Mucosa of gallbladder (tissue), 1 donor: ENCODE measurements at places on chromosomes 4 and X.

DNA sequence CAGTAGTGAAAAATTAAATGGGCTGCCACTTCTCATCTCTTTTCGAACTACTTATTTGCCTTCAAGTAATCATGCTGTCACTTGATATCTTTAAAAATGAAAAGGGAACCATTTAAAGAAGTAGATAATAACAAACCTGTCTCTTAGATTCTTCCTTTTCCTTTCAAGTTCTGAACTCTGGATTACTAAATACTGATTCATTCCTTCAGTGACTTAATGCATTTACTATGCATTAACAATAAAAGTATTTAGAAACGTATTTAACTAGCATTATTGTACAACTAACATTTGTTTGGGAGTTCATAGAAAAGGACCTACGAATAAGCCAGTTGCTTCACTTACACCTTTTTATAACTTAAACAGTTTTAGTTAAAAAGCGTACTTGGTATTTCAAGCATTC, 61.1 kb upstream of the RAB33B start:
- DNase-seq: no peak

- DNase-seq: no peak
Observed at GRCh38 chr4:61068745-61069144, 131.4 kb upstream of the ADGRL3 start.

- no peak for DNase-seq
Observed at GRCh38 chr4:13143222-13144070, 340.7 kb downstream of the RAB28 start.

DNA sequence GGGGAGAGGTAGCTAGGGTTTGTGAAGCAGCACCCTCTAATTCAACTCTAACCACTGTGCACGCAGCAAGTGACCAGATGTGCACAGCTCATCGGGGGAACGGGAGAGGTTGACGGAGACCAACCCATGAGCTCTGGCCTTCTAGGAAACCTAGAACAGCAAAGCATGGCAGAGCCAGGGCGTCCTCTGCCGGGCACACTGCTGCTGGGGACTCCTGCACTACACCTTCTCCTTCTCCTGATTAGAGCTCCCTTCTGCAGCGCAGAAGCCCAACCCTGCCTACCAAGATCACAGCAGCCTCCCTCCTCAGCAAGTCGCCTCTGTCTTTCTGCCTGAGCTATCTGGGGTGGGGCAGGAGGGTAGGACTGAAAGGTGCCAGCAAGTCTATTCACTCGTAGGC, 252.3 kb upstream of the PSAPL1 start:
- DNase-seq: no peak

- no peak for DNase-seq
Observed at GRCh38 chr4:55617587-55618197, 18.4 kb downstream of the NMU start.

DNA sequence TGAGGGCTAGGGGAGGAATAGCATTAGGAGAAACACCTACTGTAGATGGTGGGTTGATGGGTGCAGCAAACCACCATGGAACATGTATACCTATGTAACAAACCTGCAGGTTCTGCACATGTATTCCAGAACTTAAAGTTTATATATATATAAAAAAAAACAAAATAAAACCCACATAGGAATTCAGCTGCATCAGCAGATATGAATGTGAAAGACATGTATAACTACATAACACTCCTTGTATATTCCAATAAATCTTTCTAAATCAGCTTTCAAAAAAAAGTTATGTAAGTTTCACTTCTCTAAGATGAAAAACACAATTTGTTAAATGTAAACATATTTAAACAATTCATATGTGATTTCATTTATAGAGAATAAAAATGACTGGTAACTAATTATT, 6.0 kb downstream of the GC start:
- no peak for DNase-seq

DNA sequence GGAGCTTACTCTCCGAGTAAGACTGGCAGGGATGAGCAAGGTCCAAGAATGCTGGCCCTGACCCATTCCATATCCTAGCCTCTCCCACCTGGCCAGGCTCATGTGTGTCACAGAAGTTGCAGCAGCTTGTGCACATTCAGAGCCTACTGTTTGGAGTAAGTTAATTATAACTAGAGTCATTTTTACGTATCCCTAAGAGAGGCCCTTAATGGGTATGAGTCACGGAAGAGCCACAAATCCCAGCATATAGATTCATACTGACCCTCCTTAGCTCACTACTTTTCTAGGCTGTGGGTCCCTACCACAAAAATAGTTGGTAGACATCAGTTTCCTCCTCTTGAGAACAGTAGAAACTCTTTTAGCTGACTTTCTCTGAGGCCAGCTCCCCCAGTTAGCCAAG, 118.3 kb upstream of the FRG1 start:
- DNase-seq: no peak

- no peak for DNase-seq
Observed at GRCh38 chr4:151144329-151145072, 45.1 kb downstream of the RPS3A start.

- DNase-seq: no peak
Observed at GRCh38 chr4:99945718-99946355, 581 bp downstream of the DNAJB14 start.

DNA sequence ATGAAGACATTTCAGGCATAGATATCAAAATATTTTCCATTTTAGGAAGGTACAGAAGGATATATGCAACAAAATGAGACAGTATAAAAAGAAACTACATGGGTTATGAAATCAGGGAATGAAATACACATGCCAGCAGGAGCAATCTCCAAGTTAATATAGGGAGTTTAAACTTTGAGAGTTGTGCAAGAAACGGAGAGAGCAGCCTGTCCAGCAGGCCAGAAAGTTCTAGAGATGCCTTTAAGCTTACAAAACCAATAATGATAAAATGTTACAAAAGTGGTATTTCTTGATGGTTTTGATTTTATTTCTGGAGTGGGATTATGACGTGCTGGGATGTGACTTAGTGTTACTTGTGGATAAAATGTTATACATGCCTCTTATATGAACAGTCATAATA, 2047.9 kb downstream of the ARAP2 start:
- no peak for DNase-seq

- peak; percentile 10 for DNase-seq
Observed at GRCh38 chr4:56757261-56757746, 64.2 kb downstream of the SPINK2 start.

- DNase-seq: no peak
Observed at GRCh38 chr4:44446191-44446590, 2.4 kb downstream of the KCTD8 start.

- DNase-seq: no peak
Observed at GRCh38 chr4:72895408-72895807, 174.1 kb downstream of the COX18 start.

- no peak for DNase-seq
Observed at GRCh38 chr4:624705-625590, at the start of gene PDE6B. Gene PDE6B, plus strand, starts transcription at chr4:625573. Its CDS starts 54 bp downstream, at chr4:625627.

- no peak for DNase-seq
Observed at GRCh38 chrX:130086447-130087206, 23.7 kb downstream of the ELF4 start.

- no peak for DNase-seq
Observed at GRCh38 chr4:7186031-7186430, 6.3 kb upstream of the SORCS2 start.

- DNase-seq: no peak
Observed at GRCh38 chrX:17549107-17549651, 174.2 kb downstream of the NHS start.

GRCh38 chrX:70052895-70053615, 3.3 kb upstream of the AWAT2 start:
- no peak for DNase-seq

- no peak for DNase-seq
Observed at GRCh38 chr4:24248674-24249630, 335.4 kb downstream of the DHX15 start.

GRCh38 chrX:9875801-9876200, 89.6 kb downstream of the SHROOM2 start:
- DNase-seq: no peak

GRCh38 chrX:13339607-13340006, 19.8 kb upstream of the ATXN3L start:
- no peak for DNase-seq

GRCh38 chr4:174398728-174399127, 115.0 kb downstream of the CEP44 start:
- no peak for DNase-seq
